ENCODE measurements at places on chromosomes 3 and 15.
A peak's percentile ranks its signal among the peaks of the same experiment; 100 is the strongest.

DNA sequence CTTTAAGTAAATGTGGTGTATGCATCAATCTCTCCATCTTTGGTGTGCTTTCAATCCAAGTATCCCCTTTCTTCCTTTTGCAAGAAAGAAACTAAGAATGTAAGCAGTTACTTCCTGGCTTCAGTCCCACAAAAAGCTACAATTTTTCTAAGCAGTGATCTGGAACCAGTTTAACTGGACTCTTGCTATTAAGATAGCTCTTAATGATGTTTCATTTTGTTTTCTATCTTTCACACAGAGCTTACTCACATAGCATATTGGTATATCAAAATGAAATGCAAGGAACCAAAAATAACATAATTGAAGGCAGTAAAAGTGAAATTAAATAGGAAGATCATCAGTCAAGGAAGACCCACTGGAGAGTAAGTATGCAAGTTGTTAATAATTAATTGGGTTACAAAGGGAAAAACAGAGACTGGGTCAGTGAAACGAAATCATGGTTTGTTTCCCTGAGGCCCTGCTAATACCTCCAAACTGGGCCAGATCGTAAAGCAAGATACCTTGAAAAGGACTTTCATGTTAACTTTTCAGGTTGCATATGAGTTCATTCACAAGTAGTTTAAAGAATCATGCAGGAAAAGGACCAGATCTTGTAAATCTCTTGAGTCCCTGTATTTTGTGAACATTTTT is 41.9 kb downstream of the GPR160 start:
- no peak for DNase-seq

DNA sequence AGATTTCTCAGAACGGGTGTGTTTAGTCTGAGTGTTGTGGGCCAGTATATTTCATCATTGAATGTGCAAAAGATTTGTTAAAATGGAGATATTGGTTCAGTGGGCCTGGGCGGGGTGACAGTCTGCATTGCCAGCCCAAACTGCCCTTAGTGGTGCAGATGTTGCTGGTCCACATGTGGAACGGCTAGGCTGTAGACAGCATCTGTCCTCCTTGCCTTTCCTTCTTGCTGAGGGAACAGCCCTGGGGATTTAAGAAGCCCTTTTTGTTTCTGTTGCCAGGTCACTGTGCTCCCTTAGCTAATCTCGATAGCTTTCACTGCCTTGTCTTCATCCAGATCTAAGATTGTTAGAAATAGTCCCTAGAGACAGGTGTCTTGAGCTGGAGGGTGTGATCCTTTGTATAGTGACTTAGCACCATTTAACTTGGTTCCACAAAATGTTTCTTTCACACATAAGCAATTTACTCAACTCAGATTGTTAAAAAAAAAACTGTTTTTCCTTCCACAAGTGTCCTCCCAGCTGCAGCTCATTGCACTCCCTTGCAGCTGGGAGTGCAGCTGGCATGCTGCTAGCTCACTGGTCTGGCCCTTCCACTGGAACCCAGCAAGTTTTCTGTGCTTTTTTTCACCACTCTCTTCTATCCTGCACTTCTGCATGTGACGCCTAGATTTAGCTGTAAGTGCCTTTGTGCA is 37.5 kb downstream of the GAP43 start:
- no peak for DNase-seq

DNA sequence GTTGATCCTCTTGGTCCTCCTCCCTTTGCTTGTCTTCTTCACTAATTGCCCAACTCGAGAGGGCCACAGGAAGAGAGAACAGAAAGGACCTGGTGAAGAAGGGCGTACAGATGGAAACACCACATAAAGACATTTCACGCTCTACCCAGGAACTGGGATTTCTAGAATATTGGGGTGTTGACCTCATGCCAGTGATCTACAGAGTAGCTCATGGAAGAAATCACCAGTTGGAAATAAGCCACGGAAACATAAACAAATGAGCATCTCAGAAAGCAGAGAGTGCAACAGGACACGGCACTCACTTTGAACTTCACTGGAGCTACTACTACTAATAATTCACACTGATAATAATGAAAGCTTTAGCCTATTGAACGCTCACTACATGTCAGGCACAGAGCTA is 84.6 kb upstream of the ARHGEF3 start:
- DNase-seq, result no peak

DNA sequence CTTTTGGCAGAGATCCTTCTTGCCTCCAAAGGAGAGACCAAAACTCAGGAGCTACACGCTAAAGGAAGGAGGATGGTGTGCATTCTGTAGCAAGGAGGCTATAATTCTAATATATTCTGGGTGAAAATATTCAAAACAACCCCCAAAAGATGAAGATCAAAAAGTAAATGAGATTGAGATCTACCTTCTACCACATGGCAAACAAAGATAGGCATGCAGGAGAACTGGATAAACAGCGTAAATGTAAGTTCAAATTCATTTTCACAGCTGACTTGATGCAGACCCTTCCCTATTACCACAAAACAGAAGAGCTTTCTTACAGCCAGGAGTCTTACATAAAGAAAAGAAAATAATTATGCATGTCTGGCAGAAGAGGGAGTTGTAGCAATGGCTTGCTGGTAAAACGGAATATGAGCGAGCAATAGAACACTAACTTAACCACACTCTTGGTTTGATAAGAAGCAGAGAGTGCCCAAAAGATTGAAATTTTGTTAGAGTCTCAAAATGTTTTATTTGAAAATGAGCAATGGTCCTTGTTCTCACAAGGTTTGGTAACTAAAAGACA is 272.7 kb downstream of the MECOM start:
- DNase-seq, result no peak

DNA sequence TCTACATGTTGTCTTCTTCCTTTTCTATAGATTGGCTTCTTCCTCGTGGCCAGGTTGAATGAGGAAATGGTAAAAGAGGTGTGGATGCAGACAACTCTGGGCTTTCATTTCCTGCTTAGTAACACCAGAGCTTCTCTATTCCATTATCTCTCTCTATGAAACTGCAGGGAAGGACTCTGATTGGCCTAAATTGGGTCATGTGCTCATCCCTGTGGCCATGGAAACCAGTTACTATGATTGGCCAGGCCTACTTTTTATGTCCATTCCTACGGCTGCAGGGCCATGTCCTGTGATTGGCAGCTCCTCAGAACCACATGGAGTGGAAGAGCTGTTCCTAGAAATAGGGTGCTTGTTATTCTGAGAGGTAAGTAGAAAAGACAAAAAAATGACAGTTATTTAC is 486.9 kb upstream of the ADAMTS9 start:
- no peak for DNase-seq

GRCh38 chr3:10977892-10978510 is 14.5 kb upstream of the SLC6A1 start:
- DNase-seq, result no peak

- no peak for DNase-seq
Observed at GRCh38 chr15:62962101-62962995, 80.2 kb upstream of the TPM1 start.

- no peak for DNase-seq
Observed at GRCh38 chr15:50066202-50066601, 52.8 kb downstream of the ATP8B4 start.

GRCh38 chr3:188437926-188438325 is 284.0 kb downstream of the LPP start:
- no peak for DNase-seq

DNA sequence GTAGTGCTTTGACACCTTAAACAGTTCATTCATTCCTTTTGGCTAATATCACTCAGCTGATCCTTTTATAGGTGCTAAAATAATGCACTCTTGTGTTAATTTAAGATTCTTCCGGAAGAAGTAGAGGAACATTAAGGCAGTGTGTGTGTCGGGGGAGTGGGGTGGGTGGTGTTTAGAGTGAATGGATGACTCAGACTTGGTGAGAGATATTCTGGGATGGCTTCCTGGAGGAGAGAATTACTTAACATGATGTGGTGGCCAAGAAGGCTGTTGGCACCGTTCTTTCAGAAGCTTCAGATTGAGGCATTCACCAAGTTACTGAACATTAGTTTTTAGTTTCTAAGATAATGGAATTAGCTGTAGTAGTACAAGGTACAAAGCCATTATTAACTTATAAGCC is 125.6 kb upstream of the ROPN1 start:
- peak; percentile 38 for DNase-seq

DNA sequence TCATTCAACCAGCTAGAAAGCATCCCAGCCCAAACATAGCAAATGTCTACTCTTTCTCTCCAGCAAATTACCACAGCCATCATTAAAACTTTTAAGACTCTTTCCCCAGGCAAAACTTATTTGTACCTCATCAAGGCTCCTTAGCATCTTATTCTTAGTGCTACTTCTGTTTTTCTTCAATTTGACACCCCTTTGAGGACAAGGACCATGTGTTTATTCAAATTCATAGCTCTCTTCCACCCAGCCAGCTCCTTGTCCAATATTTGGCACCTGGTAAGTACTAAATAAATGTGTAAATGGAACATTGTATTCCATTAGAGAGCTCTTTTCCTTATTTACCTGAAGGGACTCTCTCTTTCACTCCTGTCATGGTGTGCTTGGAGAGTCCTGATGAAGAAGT is 89.8 kb downstream of the IMPG2 start:
- DNase-seq, result no peak

DNA sequence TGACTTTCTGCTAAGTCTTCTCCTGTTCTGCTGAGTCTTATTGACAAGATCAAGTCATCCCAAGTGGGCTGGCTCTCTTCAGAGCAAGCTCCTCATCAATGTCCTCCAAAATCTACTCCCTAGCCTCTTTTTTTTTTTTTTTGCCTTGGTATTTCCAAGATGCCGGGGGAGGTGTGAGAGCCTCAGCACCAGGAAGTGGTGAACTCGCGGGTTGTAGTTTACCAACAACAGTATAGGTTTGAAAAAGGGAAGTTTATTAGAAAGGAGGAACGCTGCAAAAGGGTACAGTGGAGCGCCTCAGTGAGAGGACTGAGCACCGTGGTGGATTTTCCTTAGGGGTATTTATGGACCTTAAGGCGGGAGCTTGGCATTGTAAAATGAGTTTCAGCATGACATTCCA is 94.3 kb upstream of the SGO1 start:
- DNase-seq, result no peak

DNA sequence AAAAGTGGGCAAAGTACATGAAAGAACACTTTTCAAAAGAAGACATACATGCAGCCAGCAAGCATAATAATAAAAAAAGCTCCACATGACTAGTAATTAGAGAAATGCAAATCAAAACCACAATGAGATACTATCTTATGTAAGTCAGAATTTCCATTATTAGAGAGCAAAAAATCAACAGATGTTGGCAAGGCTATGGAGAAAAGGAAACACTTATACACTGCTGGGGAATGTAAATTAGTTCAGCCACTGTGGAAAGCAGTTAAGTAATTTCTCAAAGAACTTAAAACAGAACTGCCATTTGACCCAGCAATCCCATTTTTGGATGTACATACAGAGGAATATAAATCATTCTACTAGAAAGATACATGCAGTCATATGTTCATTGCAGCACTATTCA is 360.7 kb downstream of the NSUN3 start:
- no peak for DNase-seq

Measured in AG08396 (cell line).